Amniotic epithelial cell (primary cell): ENCODE measurements at places on chromosomes 4 and X.

GRCh38 chrX:102840871-102841705 is 96.0 kb upstream of the RAB40AL start:
- peak; percentile 37 for DNase-seq

GRCh38 chrX:24242649-24243175 is 71.2 kb downstream of the SUPT20HL2 start:
- peak; percentile 50 for DNase-seq

DNA sequence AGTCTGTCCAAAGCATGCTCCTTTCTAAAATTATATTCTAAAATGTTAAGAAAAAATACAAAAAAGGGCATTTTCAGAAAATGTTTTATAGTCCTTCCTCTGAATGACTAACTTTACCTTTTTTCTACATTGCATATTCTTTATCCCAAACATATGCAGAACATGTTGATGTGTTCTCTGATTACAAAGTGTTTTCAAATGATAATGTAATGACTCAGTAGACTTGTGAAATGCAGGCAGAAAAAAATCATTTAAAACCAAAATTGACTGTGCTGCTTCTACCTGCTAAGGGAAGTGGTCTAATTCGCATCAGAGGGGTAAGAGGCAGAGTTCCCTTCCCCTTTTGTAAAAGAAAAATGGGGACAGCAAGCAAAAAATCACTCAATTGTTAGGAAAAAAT is 22.7 kb upstream of the YTHDC1 start:
- DNase-seq: peak; percentile 70

- peak; percentile 27 for DNase-seq
Observed at GRCh38 chr4:25928379-25929297, 14.6 kb downstream of the SMIM20 start.

GRCh38 chr4:168888715-168889215 is 121.3 kb downstream of the CBR4 start:
- no peak for DNase-seq

DNA sequence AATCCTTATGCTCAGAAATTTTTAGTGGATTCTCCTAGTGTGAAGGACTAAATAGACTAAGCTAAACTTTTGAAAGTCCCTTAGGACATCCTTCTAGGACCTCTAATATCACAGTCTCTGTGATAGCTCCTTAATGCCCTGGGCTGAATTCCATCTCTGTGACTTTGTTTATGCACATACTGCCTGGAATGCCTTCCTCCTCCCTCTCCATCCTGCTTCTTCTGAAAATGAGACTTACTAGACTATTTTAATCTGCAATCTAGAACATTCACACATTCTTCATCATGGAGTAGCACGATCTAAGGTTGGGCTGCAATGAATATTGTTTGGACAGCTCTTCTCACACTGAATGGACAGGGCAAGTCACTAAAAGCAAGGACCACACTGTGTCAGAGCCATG is 65.0 kb upstream of the MSX1 start:
- DNase-seq: no peak

DNA sequence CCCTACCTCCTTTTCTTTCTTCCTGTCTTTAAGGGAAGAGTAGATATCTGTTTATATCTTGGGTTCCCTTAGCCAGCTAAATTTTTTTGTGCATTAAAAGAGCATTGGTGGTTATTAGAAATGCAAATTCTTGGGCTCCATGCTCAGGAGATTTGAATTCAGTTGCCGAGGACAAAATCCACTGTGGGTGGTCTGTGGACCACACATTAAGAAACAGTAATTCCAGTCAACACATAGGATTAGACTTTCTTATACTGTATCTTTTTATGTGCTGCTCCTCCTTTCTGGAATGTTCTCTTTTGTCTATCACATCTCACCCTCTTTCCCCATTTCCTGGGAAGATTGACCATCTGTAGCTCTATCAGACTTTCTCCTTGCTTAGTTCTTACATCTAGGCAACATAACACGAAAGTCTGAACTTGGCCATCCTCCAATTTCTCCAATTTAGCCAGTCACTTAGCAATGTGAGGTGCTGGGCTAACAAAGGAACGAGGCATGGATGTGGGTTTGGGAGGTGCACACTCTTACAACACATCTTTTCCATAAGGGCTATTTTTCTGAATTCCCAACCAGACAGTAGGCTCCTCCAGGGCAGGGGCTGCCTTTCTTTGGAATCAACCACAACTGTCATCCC is 5.3 kb upstream of the PDLIM3 start:
- no peak for DNase-seq

GRCh38 chr4:139146926-139147629 is 29.9 kb downstream of the ELF2 start:
- DNase-seq: no peak

DNA sequence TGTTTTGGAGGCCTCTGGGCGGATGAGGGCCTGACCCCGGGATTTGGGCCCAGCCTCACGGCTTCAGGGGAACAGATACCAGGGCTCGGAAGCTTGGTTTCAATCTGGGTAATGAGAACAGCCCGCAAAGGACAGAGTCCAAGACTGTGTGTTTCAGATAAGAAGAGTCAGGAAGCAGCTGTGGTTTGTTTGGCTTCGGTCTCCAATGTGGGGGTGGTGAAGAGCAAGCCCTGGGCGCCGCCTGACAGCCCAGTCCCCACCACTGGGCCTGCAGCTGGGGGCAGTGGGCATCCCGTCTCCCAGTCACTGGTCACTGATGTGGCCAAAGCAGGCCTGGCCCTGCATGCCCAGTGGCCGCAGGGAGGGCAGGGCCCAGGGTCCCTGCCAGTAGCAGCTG is 9.1 kb downstream of the WFS1 start:
- DNase-seq: peak; percentile 55

DNA sequence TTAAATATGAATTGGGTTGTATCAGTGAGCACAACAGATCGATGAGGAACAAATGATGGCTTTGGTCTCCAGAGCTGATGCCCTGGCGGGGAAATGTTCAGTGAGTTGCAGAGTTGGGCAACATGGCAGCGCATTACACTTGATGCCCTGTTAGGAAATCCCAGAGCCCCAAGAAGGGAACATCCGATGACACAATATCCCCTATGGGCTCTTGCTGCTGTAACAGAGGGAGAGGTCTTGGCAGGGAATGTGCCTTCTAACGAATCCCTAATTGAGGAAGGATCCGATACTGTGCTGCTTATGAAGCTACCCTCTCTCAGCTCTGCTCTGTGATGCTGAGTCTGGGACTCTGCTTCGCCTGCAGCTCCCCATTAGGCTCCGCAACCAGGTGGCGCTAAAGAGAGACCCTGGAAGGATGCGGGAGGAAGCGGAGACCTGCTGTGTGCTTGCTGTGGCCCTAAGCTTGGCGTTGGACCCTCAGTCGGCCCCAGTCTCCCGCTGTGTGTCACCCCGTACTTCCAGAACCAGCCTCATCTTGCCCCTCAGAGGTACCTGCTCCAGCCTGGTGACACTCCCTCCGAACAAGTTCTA is 38.9 kb downstream of the PDHA1 start:
- peak; percentile 16 for DNase-seq

DNA sequence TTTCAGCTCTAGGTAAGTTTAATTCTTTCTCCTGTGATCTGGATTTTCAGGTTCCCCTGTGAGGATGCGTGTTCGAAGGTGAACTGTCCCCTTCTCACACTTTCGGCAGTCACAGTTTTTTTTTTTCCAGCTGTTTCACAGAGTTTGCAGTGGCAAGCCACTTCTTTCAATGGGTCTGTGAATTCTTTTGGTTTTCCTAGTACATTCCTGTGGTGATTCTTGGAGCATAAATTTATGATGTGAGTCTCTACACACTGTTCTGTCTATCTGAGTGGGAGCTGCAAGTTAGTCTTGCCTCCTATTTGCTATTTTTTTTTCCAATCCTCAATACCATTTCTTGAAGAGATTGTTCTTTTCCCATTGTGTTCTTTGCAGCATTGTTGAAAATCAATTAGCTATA is 595.5 kb downstream of the RAPGEF2 start:
- DNase-seq: peak; percentile 60

DNA sequence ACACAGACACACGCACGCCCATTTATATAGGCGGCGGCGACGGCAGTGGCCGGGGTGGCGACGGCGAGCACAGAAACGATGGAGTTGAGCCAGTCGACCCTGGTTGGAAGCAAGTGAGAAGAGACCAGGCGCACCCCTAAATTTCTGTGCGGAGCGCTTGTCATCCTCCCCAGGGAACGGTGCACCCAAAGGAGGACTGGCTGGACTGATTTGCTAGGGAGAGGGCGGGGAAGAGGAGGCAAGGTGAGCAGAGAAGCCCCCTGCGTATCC is 302 bp downstream of the NHS start:
- DNase-seq: no peak

DNA sequence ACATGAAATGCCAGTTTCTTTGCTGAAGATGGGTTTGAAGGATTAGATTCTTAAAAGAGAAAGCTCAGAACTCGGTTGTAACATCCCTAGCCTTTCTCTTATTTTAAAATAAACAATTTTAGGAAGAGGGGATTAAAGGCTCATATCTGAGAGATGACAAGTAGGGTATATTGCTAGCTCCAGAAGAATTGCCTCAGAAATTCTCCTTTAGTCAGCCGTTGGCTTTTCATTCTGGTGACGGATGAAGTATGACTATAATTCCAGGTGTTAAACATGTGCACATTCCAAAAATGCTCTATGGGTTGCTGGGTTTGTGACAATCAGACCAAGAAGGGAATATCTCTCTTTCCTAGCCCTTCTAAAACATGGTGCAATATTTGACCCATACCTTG is 17.8 kb downstream of the DKK2 start:
- DNase-seq: peak; percentile 22

GRCh38 chrX:40097504-40098263 is at the start of gene BCOR:
Gene BCOR (minus strand): TSS chrX:40097958. CDS start chrX:40077929, 20,029 bp downstream.
- DNase-seq: peak; percentile 48

GRCh38 chr4:16290681-16291420 is 64.6 kb upstream of the TAPT1 start:
- DNase-seq: no peak

DNA sequence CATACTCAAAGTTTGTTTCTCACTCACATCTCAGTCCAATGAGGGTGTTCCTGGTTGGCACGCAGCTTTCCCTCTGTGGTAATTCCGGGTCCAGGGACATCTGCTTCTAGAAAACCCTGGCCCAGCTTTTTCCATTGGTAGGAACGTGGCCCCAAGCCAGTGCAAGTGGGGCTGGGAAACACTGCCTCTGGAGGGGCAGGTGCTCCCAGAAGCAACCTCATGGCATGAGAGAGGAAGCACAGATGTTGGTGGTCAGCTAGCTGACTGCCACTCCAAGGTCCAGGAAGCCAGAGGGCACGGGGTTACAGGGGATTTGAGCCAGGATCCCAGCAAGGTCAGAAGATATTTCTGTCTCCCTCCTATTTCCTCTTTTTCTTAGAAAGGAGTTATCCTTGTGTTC is 47.5 kb downstream of the DCTD start:
- DNase-seq: no peak

- DNase-seq: no peak
Observed at GRCh38 chr4:83728191-83728590, 192.3 kb downstream of the GPAT3 start.

GRCh38 chr4:142815834-142816233 is 30.3 kb downstream of the INPP4B start:
- DNase-seq: peak; percentile 59
